ENCODE measurements at places on chromosomes 3 and 15.

DNA sequence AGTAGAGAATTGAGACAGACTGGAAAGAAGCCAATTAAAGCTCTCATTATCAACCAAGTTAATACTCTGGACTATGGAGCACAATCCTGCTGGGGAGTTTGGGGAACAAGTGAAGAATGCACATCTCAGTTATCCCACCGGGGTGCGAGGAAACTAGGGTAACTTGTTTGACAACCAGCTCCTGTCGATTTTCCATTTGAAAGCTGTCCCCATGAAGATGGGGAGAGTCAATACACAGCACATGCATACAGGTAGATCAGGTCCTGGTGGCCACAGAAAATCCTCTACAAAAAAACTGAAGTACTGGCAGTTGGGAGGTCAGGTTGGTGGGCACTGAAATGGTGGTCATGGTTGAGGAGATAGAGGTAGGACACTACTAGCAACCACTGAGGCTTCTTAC, 25.7 kb upstream of the GRAMD1C start:
- DNase-seq: no peak

GRCh38 chr15:56693761-56694160, 39.5 kb downstream of the ZNF280D start:
- no peak for DNase-seq

- no peak for DNase-seq
These were observed 86.9 kb upstream of the UBE2E2 start for GRCh38 chr3:23116081-23116837.

- DNase-seq: no peak
These were observed 57.5 kb downstream of the GHSR start for GRCh38 chr3:172390792-172391191.

DNA sequence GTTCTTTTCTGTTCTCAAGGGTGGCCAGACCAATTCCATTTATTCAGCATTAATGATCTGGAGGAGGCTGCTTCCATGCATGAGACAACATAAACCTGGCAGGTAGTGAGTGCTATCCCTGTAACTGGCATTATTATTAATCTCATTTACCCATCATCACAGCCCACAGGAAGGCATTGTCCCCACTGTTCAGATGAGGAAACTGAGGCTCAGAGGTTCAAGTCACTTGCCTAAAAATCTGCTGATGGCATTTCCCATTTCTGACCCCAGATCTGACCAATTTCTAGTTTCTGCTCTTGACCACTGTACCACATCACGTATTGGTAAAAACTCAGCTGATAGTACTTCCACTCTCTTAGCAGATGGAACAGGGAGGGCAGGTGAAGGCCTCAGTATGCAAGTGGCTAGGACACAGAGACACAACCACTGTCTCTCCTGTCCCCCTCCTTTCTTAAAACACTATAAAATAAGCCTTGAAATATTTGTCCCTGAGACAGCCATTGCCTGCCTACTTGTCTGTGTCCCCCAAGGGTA, 36.1 kb downstream of the TRANK1 start:
- no peak for DNase-seq

DNA sequence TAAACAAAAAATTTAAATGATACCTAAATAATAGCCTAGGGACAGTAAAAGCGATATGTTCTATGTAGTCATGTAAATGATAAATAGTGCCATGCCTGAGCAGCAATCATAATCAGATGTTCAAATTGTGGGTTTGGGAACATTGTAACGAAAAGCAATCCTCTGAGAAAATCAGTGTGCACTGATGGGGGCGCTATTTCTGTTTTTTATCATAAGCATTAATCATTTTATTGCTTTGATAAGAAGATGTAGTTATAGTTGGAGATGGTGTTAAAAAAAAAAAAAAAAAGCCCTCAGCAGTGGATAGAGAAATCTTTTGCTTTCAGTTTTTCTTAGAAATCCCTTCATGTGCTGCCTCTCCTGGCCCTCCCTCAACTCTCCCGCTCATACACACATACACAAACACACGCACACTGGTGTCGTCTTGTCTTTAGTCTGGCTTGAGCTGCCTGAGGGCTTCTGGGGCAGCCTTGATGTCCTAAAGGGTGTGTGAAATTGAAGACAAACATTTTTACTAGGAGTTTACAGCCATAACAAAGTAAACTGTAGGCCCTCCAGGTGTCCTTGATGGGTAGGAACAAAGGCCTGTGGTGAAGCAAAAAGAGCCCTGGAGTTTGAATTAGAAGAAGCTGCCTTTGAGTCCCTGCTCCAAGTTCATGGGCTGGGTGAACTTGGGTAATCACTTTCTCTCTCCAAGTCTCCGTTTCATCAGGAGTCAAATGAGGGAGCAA, 428.1 kb downstream of the SOX2 start:
- no peak for DNase-seq

- DNase-seq: no peak
These were observed 32.3 kb downstream of the C3orf62 start for GRCh38 chr3:49244581-49245205.

DNA sequence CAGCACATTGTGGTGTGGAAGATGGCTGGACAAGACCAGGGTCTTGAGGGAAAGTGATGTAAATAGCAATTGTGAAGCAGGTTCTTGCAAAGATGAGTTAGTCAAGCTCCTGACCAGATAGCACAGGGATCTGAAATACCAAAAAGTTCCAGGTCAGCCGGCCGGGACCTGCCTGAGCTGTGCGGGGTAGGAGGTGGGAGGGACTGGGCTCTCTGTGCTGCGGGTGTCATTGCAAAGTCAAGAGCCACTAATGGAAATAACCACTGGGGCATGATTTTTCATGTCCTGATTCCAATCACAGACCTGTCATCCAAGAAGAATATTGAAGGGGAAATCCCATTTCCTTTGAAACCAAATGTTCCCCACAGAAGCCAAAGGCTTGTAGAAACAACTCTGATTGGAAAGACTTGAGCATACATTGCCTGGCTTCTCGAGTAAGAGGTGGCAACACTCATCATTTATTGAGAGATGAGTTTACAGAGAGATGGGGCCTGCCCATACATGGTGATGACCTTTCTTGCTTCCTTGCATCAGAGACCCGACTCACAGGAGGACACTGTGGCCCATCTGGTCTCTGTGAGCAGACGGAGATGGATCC, 44.2 kb upstream of the KY start:
- no peak for DNase-seq

DNA sequence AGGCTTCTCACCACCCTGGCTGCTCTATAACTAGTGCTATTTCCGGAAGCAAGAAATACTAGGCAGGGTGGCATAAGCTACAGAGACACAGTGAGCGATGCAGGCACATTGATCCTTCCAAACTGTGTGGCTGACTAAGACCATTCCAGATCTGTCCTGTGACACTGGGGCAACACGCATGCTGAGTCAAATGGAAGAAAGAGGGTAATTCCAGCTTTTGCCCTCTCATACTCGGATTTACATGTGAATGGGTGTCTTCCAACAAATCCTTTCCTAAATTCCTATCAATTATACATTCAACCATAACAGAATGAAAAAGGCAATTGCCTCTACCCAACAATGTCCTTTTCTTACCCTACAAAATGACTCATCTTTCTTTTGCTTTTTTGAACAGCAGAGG, 5.1 kb downstream of the FSIP1 start:
- DNase-seq: no peak

GRCh38 chr15:80211976-80212375, 40.0 kb downstream of the CTXND1 start:
- DNase-seq: no peak

GRCh38 chr3:143998266-143998665, 26.6 kb downstream of the DIPK2A start:
- DNase-seq: no peak

DNA sequence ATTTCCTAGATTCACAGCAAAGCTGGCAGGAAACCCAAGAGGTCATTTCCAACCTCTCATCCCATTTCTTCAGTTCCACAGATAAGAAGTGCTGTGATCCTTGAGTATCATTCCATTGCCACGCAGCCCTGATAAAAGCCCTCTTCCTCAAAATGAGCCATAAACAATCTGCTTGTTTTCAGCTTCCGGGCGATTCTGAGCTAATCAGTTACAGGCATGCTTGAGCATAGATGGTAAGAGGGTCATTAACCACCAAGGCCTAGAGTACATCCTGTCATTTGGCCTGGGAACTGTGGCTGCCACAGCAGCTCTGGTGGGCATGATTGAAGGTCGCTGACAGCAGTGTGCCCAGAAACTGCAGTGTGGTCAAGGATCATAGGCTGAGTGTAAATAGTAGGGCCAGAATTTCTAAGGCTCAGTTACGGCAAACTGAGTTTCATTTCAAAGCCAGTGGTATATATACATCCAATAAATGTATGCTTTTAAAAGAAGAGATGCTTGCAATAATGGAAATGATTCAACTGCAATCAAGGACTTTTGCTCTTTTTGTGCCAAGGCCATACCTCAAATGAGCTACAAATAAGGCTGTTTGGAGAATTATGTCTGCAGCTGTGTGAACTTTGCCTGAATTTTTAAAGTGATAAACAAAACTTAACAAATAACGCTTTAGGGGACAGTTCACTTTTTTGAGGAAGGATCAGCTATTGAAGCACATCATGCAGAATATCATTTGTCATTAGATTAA, 47.3 kb downstream of the P3H2 start:
- no peak for DNase-seq

- no peak for DNase-seq
These were observed 699.1 kb downstream of the MCTP2 start for GRCh38 chr15:94930441-94930840.

- no peak for DNase-seq
These were observed 92.3 kb upstream of the MRPS22 start for GRCh38 chr3:139251529-139251928.

- no peak for DNase-seq
These were observed 108.8 kb downstream of the LRRK1 start for GRCh38 chr15:101027920-101028319.

- no peak for DNase-seq
These were observed 380.8 kb downstream of the LRTM1 start for GRCh38 chr3:54547051-54547450.

DNA sequence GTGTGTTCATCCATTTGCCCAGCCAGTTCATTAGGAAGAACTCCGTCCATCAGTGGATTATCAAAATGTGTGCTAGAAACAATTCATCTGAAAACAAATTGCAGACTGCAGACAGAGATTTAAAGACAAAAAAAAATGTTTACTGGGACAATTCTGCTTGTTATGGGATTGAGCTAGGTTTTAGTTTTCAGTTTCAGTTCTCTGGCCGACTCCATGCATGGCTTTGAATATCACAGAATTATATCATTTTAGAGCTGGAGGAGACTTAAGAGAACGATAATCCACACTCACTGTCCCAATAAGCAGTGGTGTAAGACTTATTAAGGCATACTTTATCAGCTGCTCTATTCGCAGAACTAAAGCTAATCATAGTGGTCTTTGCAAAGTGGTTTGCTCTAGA, 51.1 kb downstream of the TFG start:
- no peak for DNase-seq
